ENCODE measurements at places on chromosomes 2 and 18. TPM values are rescaled to one million over a fixed set of nuclear protein-coding genes. Genes with fewer than 3 reads are reported as not detected.

Gene DNAJC5G
- 0.83 TPM for polyA plus RNA-seq

Gene RFTN2
- polyA plus RNA-seq: 2.3 TPM

DNA sequence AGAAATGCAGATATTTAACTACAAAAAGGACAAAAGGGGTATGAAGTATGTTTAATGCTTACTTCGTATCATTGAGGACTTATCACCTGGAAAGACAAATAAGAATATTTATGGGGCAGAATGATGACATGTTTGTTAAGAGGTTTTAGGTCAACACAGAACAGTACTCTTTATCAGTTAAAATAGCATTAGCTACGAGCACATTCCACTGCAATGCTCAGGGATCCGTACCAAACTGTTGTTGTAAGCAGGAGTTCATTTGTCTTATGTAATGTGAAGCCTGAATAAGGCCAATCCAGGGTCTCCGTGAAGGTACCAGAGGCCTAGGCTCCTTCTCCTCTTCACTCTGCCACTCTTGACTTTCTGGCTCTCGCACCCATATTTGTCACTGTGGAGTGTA lies 465.7 kb upstream of the NRP2 start:
- DNase-seq: no peak

Gene EGR4
- polyA plus RNA-seq: not detected

Gene ASAP2
- 10.2 TPM for polyA plus RNA-seq
